Endothelial cell of coronary artery (primary cell): ENCODE measurements at places on chromosomes 16 and 17. TPM values are rescaled to one million over a fixed set of nuclear protein-coding genes. Genes with fewer than 3 reads are reported as not detected.

The DLX3 gene
- not detected in 2 replicates for total RNA-seq

The LRRC36 gene
- 0.28 and 2.7 TPM in 2 replicates for total RNA-seq

The SULT1A2 gene
- 0.19 TPM in 1 of 2 replicates, not detected in the other for total RNA-seq

The KARS1 gene
- total RNA-seq = 181 and 183 TPM in 2 replicates

The SPN gene
- not detected in 2 replicates for total RNA-seq

The ICAM2 gene
- total RNA-seq = 348 and 500 TPM in 2 replicates

The KRTAP9-8 gene
- not detected in 2 replicates for total RNA-seq

The TRIM16 gene
- total RNA-seq = 46.6 and 57.1 TPM in 2 replicates

The SGSM2 gene
- 29.4 and 44.5 TPM in 2 replicates for total RNA-seq
